GM23338 (cell line): ENCODE measurements at places on chromosomes 3 and 15.

GRCh38 chr3:63135367-63135766, 142.7 kb upstream of the SYNPR start:
- DNase-seq = peak; percentile 69

- DNase-seq = no peak
Measured at GRCh38 chr3:148464246-148464645, 233.5 kb upstream of the AGTR1 start.

GRCh38 chr3:13137941-13138832, 65.0 kb upstream of the IQSEC1 start:
- no peak for DNase-seq

DNA sequence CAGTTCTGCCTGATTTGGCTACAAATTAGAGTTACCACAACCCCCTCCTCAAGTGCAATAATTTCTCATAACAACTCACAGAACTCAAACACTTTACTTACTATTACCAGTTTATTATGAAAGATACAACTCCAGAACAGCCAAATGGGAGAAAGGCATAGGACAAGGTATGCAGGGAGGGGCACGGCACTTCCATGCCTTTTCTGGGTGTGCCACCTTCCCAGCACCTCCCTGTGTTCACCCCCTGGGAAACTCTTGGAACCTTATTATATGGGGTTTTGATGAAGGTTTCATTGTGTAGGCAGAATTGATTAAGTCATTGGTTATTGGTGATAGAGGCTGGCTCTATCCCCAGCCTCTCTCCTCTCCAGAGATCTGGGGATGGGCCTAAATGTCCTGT, 66.6 kb upstream of the RAP2B start:
- no peak for DNase-seq

GRCh38 chr15:57751177-57751800, 44.8 kb downstream of the POLR2M start:
- DNase-seq = peak; percentile 66

- peak; percentile 64 for DNase-seq
Measured at GRCh38 chr3:182258538-182259177, 534.6 kb upstream of the ATP11B start.

GRCh38 chr3:127123533-127123932, 69.4 kb upstream of the PRR23E start:
- DNase-seq = no peak
